Vagina (tissue), 2 donors: ENCODE measurements at places on chromosomes 13 and 19.

DNA sequence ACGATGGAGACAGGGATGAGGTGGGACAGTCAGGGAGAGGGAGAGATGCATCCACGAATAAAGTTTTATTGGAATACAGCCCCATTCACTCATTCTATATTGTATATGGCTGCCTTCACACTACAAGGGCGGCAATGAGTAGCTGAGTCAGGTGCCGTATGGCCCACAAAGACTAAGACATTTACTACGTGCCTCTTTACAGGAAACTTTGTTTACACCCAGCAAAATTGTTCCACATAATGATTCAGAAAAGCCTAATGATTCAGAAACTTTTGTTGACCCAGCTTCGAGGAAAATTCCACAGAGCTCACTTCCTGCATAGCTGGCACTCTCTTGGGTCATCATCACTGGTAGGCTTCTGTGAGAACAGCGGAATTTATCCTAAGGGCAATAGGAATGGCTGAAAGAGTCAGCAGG, 87.3 kb upstream of the PEG3 start:
- DNase-seq, result no peak

DNA sequence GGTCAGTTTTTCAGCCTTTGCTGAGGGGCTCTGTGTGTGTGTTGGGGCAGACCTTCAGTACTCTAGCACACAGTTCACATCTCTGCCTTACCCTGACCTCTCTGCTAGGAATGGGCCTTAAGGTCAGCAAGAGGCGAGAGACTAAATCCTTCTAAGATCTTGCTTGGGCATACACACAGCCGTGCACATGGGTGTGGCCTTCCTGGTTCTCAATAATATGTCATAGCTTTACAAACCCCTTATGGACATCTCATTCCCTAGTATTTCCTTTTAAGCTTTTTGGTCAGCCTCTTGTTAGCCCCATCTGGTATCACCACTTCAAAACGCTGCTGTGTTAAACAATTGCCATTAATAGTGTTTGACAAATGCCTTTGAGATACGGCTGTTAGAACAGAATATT, 69.4 kb upstream of the SPATA13 start:
- no peak for DNase-seq

DNA sequence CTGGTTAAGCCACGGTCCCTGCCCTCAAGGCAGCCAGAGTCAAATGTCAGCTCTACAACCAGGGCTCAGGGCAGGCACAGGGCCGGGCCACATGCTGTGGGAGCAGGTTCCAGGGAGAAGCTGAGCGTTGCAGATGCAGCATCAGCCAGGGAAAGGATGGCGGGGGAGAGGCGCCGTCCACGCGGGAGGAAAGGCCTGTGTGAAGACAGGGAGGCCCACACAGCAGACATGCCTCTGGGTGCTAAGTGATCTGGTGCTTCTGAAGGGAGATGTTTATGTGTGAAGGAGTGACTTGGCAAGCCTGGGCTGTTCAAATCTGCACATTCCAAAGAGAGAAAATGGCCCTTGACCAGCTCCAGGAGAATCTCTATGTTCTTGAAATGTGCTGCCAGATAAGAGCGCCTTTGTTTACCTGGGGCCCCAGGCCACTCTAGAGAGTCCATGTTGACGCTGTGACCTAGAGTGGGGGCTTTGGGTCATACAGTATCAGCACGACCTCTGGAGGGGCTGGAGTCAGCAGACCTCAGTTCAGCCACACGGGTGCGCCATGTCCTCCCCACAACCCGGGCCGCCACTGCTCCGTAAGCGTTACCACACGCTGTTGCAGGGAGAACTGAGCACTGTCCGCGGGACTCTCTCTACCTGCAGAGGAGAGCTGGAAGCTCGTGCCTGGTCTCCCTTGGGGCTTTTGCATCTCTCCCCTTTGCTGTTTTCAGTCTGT, 15.9 kb upstream of the ATF5 start:
- no peak for DNase-seq

DNA sequence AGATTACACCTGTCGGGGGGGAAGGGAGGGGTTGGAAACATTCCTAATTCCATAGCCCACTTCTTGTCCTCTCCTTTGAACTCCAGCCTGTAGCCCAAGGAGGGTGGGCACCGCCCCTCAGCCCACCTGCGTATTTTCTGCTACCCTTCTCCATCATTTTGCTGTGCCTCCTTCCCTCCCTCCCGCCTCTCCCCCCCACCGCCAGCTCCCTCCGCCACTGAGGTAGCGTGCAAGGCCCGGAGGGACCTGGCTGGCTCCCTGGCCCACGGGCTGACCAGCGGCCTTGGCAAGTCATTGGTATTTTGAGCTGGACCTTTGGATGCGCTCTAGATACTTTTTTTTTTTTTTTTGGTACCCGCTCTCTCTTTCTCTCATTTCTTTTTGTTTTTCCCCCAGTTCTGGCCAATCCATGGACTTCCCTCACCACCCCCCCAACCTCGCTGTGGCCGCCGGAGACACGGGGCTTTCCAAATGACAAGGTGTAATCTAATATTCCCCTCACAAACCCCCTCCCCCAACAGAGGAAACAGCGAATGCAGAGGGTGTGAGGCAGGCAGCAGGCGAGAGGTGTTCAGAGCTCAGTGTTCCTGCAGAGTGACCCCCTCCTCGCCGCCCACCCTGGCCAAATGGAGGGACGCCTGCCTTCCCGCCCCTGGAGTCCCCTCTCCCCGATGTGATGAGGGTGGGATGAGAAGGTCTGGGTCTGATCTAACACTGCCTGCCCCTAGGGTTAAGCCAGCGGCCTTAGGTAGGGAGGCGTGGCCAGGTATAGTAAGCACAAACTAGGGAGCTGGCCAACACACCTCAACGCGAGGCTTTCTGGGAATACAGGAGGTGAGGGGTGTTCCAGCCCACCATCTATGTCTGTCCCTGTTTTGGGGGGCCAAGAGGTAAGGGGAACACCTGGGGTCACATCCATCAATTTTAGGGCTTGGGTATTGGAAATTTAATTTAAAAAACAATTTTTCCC, 89.2 kb downstream of the PTPRS start:
- no peak for DNase-seq

DNA sequence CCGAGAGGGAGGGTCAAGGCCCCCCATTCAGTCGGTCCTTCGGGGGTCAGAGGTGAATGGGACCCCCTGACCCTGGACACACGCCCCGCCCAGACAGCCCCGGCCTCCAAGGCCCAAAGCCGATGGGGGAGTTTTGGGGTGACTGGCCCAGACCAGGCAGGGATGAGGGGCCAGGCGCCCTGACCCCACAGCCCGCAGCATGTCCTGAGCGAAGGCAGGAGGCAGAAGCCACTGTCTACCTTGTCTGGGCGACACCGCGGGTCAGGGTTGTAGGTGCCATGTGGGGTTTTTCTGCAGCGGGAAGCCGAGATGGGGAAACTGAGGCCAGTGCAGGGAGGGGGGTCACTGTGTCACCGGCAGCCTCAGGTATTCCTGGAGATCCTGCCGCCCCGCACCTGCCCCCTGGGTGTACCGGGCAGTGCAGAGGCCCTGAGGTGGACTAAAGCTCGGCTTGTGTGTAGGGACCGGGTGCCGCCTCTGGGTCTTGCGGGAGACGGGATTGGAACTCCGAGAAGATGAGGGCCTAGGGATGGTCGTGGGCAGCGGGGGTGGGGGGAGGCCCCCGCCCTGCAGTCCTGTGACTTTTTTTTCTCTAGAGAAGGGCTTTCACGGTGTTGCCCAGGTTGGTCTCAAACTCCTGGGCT, 8.5 kb downstream of the ARID3A start:
- no peak for DNase-seq

- DNase-seq, result no peak
Measured at GRCh38 chr13:43180837-43181236, 157.5 kb downstream of the DNAJC15 start.

- DNase-seq, result no peak
Measured at GRCh38 chr13:52158629-52159158, 703 bp downstream of the NEK3 start.

GRCh38 chr19:31459430-31459829, 110.2 kb upstream of the TSHZ3 start:
- DNase-seq, result no peak

- DNase-seq, result no peak
Measured at GRCh38 chr13:46329624-46330023, 57.4 kb downstream of the RUBCNL start.

GRCh38 chr19:29176981-29177754, 35.8 kb downstream of the UQCRFS1 start:
- DNase-seq, result no peak

- peak; percentile 93 for DNase-seq
Measured at GRCh38 chr19:55189403-55189835, 9.3 kb upstream of the SYT5 start.

- DNase-seq, result no peak
Measured at GRCh38 chr13:81487151-81487550, 1146.2 kb upstream of the SPRY2 start.

- peak; percentile 84 for DNase-seq
Measured at GRCh38 chr13:111397202-111397880, 76.9 kb downstream of the TEX29 start.

GRCh38 chr13:110500341-110500740, 61.2 kb downstream of the RAB20 start:
- no peak for DNase-seq

GRCh38 chr19:30774252-30774766, 402.1 kb downstream of the ZNF536 start:
- DNase-seq, result no peak
